ENCODE measurements at places on chromosomes 1 and 21.

DNA sequence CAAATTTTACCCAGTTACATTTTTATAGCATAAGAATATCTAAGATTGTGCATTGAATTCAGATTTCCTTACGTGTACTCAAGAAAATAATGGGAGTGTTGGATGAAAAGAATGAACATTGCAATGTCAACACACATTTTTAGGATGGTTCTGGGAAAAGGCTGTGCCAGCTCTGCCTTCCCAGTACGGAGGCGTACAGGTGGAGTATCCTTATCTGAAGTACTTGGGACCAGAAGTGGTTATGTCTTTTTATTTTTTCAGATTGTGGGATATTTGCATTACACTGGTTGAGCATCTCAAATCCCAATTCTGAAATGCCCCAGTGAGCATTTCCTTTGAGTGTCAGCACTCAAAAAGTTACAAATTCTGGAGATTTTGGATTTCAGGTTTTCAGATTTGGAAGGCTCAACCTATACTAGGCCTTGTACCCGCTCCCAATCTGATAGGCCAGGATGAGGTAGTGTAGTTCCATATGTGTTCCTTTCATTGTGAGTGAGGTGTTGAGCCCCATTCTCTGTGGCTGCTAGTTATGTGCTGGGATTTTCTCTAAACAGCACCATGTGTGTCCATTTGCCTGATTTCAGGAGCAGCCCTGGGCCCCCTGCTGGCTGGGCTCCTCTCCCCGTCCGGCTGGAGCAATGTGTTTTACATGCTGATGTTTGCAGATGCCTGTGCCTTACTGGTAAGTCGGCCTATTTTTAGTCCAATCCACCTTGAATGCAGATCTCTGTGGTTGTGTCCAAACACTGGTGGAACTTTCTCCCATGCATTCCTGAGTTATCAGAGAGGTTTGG is 60.8 kb downstream of the SLC37A1 start:
- no peak for DNase-seq

GRCh38 chr1:100037927-100038659 is 68.3 kb downstream of the SLC35A3 start:
- DNase-seq: no peak

DNA sequence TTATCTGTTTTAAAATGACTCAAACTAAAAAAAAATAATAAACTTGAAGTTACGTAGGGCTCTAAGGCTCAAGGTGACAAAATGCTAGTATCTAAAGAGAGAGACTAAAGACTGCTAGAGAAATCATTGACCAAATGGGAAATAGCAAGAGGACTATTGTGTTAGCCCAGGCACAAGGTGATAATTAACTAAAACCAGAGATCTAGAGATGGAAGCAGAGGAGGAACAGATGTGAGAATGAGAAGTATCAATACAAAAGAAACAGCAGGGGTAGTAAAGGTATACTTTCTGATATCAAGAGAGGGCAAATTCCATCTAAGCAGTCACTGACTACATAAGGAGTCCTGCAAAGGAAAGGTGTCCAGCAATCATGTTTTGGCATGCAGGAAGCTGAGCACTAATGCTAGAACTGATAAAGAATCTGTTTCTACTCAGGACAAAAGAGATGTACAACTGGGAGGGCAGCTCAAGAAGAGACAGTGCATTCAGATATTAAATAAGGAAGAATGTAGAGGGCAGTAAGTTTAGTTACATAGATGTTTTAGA is 100.2 kb upstream of the GNG4 start:
- DNase-seq: no peak

GRCh38 chr1:20721117-20722061 is 3.6 kb upstream of the KIF17 start:
- no peak for DNase-seq

- DNase-seq: no peak
Measured at GRCh38 chr1:85605484-85606413, 25.2 kb downstream of the CCN1 start.

DNA sequence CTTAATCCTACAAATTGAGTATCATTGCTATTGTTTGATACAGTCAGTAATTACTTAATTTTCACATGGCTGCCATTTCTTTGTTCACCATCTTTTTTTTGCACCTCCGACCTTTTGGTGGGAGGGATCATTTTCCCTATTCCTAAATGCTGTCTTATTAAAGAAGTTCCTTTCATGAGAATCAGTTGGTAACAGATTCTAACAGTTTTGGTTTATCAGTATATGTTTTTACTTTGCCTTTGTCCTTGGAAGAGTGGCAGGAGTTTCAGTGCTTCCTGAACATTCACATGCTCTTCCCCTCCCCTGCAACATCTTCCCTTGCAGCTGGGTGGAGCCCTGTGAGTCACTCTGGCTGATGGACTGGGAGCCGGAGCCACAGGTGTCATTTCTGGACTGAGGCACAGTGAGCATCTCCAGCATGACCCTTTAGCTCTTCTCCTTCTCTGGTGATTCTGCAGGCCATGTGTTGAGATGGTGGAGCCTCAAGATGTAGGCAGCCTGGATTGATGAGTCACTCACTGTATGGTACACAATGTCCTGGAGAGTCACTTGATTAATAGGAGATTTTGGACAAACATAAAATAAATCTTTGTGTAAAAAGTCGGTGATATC is 217.7 kb downstream of the URB2 start:
- peak; percentile 20 for DNase-seq

GRCh38 chr1:85607126-85607920 is 26.8 kb downstream of the CCN1 start:
- DNase-seq: peak; percentile 86

DNA sequence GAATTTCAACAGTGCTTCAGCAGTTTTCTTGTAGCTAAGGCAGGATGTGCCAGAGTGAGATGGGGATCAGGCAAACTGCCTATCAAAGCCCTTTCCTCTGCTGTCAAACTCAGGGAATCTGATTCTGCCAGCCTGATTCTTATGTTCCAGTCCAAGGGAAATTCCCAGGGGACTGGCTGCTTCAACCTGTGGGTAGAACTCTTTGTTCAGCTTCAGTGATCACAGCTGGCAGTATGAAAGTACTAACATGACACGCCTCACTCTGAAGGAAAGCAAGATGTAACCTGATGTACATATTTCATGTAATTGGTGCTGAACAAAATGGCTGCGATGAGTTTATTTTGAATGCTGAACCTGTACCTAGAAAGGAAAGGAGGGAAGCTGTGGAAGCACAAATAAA is 40.1 kb upstream of the SLC5A9 start:
- no peak for DNase-seq

GRCh38 chr1:62196086-62196690 is 1.5 kb downstream of the L1TD1 start:
- no peak for DNase-seq

DNA sequence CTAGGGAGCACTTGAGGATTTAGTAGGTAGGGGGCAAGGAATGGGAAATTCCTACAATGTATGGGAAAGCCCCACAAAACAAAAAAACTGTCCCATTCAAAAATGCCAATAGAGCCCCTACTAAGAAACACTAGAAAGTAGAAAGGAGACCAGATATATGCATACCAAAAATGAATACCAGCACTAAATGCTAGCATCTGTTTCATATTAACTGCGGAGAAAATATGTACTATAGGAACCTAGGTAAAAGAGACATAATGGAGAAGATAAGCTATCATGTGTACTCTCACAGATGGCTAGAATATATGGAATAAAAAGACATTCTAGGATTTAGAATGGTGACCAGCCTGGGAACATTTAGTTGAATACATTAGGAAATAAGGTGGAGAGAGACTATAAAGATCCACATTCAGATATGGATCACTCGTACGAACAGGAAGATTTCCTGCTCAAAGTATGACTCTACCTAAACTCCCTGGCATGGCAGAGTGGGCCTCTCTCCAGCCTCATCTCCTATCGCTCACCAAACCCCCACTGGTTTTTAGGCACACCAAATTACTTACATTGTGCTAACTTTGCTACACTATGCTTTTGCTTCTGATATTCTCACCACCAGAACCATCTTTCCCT is 18.3 kb downstream of the ZNHIT6 start:
- DNase-seq: no peak

- DNase-seq: no peak
Measured at GRCh38 chr1:30748699-30749401, 8.7 kb downstream of the LAPTM5 start.

All from epithelial cell of prostate (primary cell).